ENCODE measurements at places on chromosomes 13 and 19. TPM values are rescaled to one million over a fixed set of nuclear protein-coding genes. Genes with fewer than 3 reads are reported as not detected.

The CIRBP gene
- total RNA-seq, result 193 TPM

The CACNG7 gene
- total RNA-seq, result not detected

The CGB7 gene
- total RNA-seq, result 2.3 TPM

The ZNF667 gene
- total RNA-seq, result 1.4 TPM

The OXGR1 gene
- total RNA-seq, result not detected

The SIGLEC5 gene
- total RNA-seq, result not detected

The PSG3 gene
- total RNA-seq, result not detected

The ZNF677 gene
- 7.7 TPM for total RNA-seq

The AKT1S1 gene
- total RNA-seq, result 40.6 TPM

The PSPN gene
- total RNA-seq, result 0.19 TPM

The ERCC1 gene
- total RNA-seq, result 129 TPM

The FGF22 gene
- total RNA-seq, result not detected

The DNAJC15 gene
- 15.3 TPM for total RNA-seq

The ICAM4 gene
- 8.1 TPM for total RNA-seq

The RFPL4AL1 gene
- total RNA-seq, result not detected

The AMH gene
- 0.35 TPM for total RNA-seq

The SSBP4 gene
- total RNA-seq, result 58.3 TPM

The NRTN gene
- not detected for total RNA-seq

Measured in airway epithelial cell (primary cell).